ENCODE measurements at places on chromosomes 3 and 15. TPM values are rescaled to one million over a fixed set of nuclear protein-coding genes. Genes with fewer than 3 reads are reported as not detected.

GRCh38 chr3:129605922-129606635, 397 bp downstream of the PLXND1 start:
- no peak for DNase-seq

DNA sequence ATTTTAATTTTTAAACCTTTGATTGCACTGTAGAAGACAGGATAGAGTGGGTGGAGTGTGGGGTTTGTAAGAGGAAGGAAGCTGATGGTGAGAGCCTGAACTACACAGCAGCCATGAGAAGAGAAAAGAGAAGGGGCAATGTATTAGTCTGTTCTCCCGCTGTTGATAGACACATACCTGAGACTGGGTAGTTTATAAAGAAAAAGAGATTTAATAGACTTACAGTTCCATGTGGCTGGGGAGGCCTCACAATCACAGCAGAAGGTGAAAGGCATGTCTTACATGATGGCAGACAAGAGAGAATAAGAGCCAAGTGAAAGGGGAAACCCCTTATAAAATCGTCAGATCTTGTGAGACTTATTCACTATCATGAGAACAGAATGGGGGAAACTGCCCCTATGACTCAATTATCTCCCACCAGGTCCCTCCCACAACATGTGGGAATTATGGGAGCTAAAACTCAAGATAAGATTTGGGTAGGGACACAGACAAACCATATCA, 37.3 kb downstream of the STARD5 start:
- no peak for DNase-seq

GRCh38 chr15:55710286-55710685, 32.7 kb downstream of the PRTG start:
- DNase-seq = no peak

GRCh38 chr3:157387708-157388435, 48.8 kb upstream of the PTX3 start:
- no peak for DNase-seq

DNA sequence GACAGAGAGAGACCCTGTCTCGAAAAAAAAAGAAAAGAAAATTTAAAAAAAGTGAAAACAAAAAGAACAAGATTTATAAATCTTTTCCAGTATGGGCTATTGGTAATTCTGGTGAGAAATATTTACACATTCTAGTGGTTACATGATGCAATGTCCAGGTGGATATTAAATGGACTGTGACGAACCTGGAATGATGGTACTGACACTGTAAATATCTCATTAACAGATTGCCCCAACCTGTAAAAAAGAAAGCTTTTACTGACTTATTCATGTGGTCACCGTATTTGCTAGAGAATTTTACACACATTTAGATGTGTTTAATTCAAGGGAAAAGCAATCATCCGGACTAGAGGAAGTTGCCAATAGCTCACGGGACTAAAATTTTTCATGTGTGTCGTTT, 162.1 kb upstream of the LRIG1 start:
- no peak for DNase-seq

The CLDN16 gene
- total RNA-seq = not detected
